ENCODE measurements at places on chromosomes 4 and X.

GRCh38 chr4:170242471-170242870 is 152.7 kb upstream of the AADAT start:
- DNase-seq: no peak

GRCh38 chrX:1222531-1223241 is 10.2 kb upstream of the CRLF2 start:
- DNase-seq: no peak

- DNase-seq: no peak
Observed at GRCh38 chrX:87941841-87942240, 424.2 kb downstream of the KLHL4 start.

DNA sequence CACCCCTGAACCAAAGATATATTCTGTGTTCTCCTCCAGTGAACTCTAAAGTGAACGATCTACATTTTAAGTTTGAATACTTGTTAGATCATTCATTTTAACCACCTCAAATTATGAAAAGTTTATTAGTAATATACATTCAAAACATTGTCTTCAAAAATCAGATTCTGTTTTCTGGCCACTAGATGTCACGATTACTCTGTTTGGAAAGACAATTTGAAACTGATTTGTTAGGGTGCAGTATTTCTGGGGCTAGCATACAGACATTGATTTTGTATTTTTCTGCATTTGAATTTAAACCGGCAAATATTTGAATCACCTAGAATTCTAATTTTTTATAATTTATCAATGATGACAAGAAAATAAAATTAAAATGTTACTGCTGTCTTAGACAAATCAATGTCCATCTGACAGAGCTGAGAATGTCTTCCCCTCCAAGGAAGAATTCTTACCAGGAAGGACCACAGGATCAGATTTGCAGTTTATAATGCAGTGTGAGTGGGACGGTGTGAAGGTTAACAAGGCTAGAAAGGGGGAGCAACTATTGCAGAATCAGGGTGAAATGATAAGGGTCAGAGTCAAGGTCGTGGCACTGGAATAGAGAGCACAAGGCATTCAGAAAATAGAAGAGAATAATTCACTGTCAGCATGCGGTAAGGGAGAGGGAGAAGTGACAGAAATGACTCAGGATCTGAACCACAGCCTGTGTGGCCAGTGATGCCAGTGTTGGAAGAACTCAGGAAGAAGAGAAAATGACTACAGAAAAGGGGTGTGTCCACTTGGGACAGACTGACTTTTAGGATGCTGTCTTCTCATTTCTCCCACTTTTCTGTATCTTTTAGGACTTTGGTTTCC is 91.6 kb downstream of the ANXA10 start:
- DNase-seq: no peak

- no peak for DNase-seq
Observed at GRCh38 chrX:129800186-129800585, 20.4 kb downstream of the SASH3 start.

DNA sequence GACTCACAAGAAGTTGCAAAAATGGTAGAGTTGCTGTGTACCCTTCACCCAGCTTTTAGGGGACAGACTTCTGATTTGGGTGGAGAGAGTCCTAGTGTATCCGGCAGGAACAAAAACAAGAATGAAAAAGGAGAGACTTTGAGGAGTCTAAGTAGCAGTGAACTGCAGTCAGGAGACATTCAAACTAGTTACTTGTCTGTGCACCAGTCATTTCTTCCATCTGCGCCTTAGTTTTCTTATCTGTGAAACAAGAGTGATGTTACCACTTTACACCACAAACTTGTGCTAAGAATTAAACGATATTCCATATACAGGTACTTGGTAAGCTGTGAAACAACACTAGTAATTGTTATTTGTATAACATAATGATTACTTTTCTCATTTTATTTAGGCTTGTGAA is 47.3 kb downstream of the SH2D1A start:
- DNase-seq: no peak

DNA sequence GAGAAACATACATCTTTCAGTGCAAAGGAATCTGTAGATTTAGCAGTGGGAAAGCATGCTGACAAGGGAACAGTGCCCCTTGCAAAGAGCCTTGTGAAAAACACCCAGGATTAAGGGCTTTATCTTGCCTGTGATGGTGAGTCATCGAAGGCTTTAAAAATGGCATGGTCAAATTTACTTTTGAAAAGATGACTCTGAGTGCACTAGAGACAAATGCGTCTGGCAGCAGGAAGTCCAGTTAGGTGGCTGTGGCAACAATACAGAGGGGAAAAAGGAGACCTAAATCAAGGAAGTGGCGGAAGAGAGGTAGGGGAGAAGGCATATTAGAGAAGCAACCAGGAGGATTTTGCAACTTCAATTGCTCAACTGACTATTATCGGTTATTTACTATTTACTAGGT is 472.6 kb upstream of the CPEB2 start:
- DNase-seq: no peak

DNA sequence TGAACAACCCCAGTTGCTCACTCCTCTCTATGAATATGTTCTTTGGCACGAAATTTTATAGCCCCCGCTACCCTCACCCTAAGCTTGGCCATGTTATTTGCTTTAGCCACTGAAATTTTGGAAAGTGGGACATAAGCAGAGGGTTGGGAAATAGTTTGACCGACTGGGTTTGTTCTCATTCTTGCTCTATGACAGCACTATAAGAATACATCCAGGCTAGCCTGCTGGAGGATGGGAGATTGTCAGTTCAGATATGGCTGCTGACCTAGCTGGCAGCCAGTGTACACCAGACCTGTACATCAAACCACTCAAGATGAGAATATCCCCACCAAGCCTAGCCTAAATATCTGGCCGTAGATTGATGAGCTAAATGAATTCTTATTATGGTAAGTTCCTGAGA is 298.1 kb downstream of the PDGFC start:
- DNase-seq: no peak

- no peak for DNase-seq
Observed at GRCh38 chr4:7049295-7049694, 6.1 kb downstream of the TADA2B start.

DNA sequence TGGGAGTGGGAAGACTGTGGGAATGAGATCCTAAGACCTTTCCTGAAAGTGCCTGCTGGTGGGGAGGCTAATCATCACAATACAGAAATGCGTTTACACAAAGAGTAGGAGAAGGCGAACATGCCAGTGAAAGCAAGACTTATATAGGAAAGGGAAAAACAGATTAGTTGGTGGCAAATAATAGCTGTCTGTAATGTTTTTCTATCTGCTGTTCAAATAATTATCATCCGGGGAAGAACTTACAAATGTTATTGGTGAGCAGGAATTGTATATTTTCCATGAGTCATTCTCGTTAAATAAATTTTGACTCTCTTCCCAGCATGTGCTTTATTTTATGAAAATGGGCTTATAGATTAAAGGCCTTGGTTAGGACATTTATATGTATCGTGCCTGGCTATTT is 196.5 kb downstream of the ARHGAP10 start:
- DNase-seq: no peak

DNA sequence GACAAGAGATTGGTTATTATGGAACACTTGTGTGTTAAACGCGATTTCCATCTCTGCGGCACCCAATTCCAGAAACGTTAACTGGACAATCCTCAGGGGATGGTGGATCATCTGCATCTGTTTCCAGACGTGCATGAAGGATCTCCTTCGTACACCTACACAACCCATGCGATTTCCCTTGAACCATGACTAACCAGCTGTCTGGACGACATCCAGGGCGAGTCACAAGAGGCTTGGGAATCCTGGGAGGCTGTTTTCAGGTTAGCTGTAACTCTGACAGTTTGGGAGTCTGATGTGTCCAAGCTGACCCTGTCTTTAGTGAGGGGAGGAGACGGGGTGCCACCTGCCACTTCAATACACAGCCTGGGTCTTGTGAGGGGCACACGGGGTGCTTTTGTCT is 84.5 kb downstream of the GATB start:
- DNase-seq: no peak

- DNase-seq: no peak
Observed at GRCh38 chr4:107330916-107331315, 294.8 kb upstream of the DKK2 start.

DNA sequence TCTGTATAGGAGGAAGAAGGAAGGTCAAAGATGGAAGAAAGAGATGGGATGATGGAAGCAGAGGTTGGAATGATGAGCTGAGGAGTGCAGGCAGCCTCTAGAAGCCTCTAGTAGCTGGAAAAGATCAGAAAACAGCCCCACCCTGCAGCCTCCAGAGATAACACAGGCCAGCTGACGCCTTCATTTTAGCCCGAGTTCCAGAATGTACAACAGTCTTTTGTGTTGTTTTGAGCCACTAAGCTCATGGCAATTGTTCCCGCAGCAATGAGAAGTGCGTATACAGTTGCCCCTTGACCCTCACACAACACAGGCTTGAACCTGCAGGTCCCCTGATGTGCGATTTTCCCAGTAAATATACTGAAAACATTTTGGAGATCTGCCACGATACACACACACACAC is 72.0 kb downstream of the WFS1 start:
- DNase-seq: no peak

- no peak for DNase-seq
Observed at GRCh38 chr4:64738240-64738639, 329.0 kb upstream of the TECRL start.

- DNase-seq: no peak
Observed at GRCh38 chr4:118974758-118975157, 86.1 kb downstream of the SYNPO2 start.

DNA sequence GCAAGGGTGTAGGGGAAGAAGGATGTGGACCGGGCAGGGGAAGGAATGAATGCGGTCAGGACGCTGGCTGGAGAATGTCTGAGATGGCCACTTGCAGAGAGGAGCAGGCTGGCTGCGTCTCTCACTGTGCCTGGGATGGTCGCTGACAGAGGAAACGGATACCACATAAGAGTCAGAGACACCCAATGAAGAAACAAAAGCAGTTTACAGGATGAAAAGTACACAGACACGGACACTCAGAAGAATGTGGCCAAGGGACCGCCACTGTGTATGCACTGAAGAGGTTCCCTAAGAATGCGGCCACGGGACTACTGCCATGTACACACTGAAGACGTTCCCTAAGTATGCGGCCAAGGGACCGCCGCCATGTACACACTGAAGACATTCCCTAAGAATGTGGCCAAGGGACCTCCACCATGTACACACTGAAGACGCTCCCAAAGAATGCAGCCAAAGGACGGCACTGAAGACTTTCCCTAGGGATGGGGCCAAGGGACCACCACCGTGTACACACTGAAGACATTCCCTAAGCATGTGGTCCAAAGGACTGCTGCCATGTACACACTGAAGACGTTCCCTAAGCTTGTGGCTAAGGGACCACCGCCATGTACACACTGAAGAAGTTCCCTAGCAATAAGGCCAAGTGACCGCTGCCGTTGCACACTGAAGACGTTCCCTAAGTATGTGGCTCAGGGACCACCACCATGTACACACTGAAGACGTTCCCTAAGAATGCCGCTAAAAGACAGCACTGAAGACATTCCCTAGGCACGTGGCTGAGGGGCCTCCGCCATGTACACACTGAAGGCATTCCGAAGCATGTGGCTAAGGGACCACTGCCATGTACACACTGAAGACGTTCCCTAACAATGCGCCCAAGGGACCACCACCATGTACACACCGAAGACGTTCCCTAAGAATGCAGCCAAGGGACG is 32.2 kb downstream of the DHRSX start:
- no peak for DNase-seq

DNA sequence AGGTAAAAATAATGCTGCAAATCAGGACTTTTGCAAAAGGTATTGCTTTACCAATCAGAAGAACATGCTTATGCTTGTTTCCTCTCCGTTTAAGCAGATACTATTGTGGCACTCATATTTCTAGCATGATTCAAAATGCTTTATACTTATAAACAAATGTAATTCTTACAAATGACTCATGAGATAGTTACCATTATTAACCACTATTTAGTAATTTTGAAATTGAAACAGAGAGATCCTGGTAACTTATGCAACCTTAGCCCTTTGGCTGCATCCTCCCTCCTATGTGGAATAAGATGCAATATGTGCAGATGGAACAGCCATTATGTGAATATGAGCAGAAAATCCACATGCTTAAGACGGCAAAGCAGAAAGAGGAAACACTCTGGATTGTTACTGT is 164.7 kb downstream of the PCDH18 start:
- no peak for DNase-seq

Data from NCI-H1417 treated with DMSO at 0.1 percent for 48 hours (cell line).